ENCODE measurements at places on chromosomes 3 and 15.

DNA sequence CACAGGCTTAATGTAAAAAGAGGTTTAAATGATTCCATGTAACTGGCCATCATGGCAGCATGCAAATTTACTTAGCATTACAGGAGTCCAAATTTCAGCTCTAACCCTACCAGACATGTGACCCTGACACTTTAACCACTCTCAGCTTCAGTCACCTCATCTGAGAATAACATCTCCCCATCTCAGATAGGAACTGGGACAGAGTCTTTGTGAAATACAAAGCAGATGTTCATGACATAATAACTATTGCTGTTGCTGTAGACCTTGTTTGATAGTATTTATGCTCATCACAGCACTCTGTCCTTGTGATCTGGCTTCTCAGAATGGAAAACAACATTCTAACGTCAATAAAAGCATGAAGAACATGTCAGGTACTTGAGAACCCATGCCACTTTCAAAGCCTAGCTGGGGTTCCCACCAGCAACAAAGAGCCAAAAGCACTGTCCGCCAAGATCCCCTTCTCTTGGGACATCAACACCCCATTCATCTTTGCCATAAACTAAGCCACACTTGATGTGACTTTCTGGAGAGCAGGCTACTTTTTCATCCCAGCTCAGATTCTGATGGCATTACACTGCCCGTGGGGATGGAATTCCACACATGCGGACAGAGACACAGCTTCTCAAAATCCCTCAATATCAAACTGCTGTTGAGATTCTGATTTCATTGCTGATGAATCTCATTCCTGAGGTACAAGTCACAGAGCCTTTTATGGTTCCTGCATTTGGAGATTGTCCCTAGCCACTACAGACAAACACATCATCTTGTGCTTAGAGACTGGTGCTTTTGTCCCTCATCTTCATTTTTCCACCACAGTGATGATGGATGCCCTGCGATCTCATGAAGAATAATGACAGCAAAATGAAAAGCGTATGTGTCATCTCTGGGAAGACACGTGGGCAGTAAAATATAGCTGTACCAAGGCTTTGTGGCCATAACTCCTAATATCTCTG, 202.7 kb downstream of the TNIK start:
- DNase-seq = peak; percentile 67

DNA sequence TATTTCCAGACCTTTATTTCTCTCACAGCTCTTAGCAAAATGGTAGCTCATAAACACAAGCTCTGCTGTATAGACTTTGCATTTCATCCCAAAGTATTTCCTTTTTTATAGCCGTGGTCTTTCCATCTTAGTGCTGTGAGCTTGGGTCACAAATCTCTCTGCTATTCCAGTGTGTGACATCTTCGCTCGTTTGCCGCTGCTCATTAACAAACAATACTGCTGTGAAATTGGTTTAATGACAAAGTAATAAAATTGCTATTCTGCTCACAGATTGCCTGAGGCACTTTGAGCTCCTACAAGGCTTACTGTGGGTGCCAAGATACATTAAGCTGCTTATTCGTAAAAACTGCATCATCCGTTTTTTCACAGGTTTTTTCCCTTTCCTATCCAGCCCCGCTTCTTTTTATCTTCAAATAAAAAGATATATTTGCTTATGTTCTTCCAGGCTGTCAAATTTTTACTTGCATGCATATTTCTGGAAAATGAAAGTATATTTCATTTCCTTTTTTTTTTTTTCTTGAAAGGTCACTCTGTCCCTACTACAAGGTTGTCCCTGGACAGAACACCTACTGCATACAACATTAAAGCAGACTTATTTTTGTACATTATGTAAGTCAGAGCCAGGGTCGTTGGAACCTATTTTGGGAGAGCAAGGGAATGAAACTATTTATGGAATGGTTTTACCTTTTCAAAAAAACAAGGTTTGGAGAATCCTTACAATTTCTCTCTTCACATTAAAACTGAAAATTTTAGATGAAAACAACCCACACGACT, 174.5 kb downstream of the MEIS2 start:
- DNase-seq = no peak

GRCh38 chr15:81256916-81257315, 60.2 kb downstream of the IL16 start:
- peak; percentile 38 for DNase-seq

DNA sequence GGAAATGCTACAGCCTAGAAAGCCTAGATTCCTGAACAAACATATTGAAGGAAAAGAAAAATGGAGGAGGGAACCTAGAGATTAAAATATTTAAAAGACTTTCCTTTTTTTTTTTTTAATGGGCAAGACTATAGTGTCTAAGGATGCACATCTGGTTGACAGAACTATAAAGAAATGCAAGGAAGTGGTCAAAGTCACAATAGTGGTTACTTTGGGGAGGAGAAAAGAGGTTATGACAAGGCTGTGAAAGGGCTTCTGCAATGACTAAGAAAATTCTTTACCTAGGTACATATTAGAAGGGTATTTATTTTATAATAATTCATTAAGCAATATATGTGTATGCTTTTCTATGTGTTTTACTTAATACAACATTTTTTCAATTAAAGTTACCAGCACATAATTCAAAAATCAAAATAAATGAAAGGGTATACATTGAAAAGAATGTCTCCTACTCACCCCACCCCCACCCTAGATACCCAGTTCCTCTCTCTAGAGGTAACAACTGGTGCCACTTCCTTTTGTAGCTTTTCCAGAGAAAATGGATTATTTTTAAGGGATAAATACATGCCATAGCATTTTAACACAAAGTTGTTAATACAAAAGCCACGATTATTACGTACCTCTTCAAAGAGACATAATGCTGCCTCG, 70.1 kb downstream of the HERC1 start:
- DNase-seq = peak; percentile 82

DNA sequence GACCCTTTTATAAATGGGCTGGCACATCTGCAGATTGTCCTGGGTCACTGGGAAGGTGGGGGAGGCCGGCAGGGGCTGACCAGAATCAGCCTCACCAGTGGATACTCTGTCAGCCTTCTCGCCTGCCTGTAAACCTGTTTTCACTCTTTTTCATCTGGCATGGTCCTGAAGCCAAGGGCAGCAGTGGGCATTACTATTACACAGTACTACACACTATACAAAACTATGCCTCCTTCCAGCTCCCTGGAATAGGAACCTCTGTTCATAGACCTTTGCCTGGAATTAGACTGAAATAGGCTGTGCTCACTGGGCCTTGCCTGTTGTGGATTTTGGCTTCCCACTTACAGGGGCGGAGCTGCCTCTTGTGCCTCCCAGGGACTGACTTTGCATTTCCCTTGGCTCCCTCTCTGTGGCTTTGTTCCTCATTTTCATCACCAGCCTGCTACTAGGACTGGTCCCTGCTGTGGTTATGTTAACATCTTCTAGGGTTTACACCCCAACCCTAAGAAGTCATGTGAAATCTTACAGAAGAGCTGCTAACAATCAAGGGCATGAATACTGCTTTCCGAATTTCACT, 120.7 kb downstream of the FNDC3B start:
- DNase-seq = no peak

DNA sequence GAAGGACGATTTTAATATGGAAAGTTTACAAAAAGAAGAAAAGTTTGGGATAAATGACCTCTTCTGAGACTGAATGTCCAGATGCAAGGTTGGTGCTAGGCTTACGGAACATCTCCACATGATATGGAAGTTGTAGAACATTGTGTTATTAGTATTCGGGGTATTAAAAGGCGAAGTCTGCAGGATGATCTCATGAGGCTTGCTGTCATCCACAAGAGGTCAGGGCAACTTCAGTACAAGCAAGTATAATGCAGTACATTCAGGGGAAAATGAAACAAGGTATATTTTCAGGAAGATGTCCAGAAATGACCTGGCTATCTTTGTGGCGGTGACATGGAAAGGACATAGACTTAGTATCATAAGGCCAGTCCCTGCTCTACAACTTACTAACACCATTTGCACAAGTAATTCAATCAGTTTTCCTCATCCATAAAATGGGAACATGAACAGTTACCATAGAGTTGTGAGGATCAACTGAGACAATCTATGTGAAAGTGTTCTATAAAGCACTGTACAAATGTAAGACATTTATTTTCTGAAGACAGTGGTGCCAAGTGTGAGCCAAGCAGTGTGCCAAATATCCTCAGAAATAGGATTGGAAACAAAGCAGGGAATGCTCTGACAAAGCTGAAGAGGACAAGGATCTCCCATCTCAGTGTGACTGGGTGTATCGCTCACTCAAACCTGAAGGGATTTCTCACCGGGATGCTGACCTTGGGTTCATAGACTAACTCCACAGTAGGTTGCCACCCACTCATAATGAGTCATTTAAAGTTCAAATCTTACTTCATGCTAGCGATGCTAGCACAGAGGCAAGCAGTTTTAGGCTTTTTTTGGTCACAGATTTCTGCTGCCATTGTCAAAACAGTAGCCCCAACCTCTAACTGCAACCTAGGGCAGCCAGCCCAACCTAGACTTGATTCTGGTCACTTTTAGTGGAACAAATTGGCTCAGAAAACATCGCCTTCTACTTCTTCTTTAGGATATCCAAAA, 118.3 kb downstream of the TIGIT start:
- DNase-seq = peak; percentile 90

GRCh38 chr3:39361252-39361927, 21.8 kb upstream of the SLC25A38 start:
- no peak for DNase-seq

DNA sequence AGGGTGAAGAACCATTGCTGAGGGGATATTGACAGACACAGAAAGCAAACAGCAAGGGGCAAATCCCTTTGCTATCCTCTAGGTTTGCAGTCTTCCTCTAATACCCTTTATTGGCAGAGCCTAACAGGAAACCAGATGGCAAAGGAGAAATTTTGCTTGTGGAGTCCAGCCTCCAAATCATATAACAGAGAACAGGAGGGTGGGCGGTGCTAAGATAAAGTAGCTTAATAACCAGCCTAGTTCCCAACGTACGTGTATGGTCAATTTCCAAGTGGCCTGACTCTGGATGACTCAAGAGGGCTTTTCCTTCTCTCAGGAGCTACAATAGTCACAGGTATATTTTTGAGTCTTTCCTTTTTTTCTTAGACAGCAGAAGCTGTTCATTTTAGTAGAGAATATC, 404.5 kb downstream of the PDCD6IP start:
- no peak for DNase-seq

DNA sequence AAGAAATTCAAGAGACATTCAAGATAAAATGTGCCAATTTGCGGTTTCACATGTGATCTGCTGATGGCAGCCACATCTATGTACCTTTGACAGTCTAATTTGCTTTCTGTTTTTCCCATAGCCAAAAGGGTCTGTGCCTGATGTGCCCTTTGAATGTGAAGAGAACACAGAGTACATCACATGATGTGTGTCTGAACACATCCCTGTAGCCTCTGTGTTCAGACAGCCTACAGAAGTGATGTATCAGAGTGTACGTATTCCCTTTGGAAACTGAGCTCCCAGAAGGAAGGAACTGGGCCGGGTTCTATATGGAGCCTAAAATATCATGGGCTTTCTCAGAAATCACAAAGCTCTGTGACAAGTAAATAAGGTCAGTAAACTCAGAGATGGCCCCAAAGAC, 52.4 kb downstream of the BOC start:
- DNase-seq = no peak

- DNase-seq = peak; percentile 10
Observed at GRCh38 chr15:49066372-49066771, 20.1 kb upstream of the SECISBP2L start.

DNA sequence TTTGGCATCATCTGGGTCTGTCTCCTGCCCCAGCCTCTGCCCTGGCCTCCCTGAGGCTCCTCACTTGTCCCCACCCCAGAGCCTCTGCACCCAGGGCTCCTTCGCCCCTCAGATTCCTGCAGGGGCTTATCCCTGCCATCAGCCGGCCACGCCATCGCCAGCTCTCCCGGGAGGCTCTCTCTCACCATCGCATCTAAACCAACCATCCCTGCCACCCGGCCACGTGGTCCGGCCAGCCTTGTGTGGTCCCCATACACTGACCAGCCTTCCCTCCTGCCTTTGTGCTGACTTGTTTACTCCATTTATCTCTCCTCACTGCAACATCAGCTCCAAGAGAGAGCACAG, 134.3 kb upstream of the IQSEC1 start:
- no peak for DNase-seq

Data from ELR (cell line).